ENCODE measurements at places on chromosomes 12 and 14. TPM values are rescaled to one million over a fixed set of nuclear protein-coding genes. Genes with fewer than 3 reads are reported as not detected.
A peak's percentile ranks its signal among the peaks of the same experiment; 100 is the strongest.

Gene TEX22
- total RNA-seq: 0.40 TPM

Gene KRT71
- not detected for total RNA-seq

Gene KCNH3
- 0.12 TPM for total RNA-seq

Gene ACVRL1
- 0.40 TPM for total RNA-seq

Gene GRIN2B
- not detected for total RNA-seq

Gene GPR84
- total RNA-seq: not detected

Gene PRPH
- total RNA-seq: 0.15 TPM

Gene RNASE3
- not detected for total RNA-seq

Gene RPS26
- 320 TPM for total RNA-seq

- DNase-seq: no peak
These were observed 24.0 kb upstream of the KRT78 start for GRCh38 chr12:52872644-52873389.

DNA sequence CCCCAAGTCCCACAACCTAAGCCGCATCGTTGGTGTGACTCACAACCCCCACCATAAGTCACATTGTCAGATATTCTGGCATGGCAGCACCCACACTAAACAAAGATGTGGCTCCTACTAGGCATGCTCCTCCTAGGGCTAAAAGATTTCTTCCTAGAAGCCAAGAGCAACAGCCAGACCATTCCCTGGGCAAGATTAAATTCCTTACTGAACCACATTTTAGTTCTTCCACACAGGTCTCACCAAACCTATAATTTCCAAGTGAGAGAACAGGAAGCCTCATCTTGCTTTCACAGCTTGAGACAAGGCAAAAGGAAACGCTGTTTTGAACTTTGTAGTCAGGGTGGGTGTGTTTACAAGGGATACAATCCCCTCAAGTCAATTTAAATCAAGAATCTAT, 632.8 kb downstream of the DIO2 start:
- no peak for DNase-seq

DNA sequence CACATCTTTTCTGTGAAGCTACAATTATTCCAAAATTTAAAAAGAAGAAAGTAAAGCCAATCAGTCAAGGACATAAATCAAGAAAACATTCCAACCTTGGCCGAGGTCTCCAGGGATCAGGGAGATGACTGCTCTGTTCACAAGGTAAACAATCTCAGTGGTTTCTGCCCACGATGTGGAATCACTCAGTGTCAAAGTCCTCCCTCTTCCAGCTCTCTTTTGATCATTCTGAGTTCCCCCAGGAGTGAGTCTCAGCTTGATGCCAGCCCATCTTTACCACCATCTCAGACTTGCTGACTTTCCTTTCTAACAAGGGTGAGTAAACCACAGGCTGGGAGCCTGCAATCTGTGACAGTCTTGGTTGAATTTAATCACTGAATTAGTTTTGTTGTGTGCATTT, 4.8 kb upstream of the SERPINA9 start:
- no peak for DNase-seq

DNA sequence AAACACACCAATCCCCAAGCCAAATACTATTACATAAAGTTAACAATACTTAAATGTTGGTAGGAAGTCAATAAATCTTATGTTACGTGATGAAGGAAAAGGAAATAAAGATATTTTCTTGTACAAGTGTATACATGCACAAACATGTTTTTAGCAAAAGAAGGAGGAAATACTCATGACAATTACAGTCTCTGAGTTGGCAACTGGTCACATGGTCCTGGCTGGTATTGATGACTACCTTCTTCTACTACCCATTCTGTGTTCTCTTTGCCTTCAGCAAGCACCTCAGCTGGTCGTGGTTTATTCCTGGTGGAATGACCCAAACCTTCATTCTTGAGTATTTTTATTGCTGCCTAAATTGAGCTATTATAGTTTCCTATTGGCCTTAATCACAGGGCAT, 84.8 kb downstream of the PLBD1 start:
- no peak for DNase-seq

DNA sequence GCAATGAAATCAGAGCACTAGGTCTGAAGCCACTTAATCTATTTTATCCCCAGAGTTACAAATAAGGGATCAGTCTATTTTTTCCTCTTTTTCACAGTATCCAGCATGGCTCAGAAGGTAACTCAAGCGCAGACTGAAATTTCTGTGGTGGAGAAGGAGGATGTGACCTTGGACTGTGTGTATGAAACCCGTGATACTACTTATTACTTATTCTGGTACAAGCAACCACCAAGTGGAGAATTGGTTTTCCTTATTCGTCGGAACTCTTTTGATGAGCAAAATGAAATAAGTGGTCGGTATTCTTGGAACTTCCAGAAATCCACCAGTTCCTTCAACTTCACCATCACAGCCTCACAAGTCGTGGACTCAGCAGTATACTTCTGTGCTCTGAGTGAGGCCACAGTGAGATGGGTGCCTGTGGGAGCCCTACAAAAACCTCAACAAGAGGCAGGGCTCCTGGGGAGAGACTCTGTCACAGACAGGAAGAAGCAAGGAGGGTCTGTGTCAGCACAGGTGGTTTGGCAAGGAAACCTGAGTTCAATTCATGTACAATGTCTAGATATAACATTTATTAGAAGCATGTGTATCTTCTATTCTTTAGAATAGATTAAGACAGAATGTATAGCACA, 334.3 kb upstream of the OR4E1 start:
- no peak for DNase-seq

- no peak for DNase-seq
These were observed 15.0 kb downstream of the FNTB start for GRCh38 chr14:65001723-65002122.

DNA sequence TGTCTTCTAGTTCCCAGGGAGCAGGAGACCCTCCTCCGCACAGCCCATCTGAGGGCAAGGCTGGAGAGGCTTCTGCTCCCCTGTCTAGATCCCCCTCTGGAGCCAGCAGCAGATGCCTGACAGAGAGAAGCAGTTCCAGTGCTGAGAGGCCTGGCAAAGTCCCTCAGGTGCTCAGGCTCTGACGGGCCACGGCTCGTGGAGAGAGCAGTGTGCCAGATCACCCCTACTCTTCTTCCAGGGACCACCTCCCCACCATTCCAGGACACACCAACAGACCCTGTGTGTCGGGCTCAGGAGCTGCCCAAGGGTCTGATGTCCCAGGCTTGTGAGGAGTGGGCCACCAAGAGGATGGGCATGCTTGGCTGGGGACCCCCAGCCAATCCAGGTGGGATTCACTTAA, 22.5 kb upstream of the C14orf180 start:
- no peak for DNase-seq

GRCh38 chr12:54560374-54560858, 11.0 kb downstream of the PDE1B start:
- no peak for DNase-seq

GRCh38 chr14:79248771-79249170, 962.5 kb downstream of the DIO2 start:
- no peak for DNase-seq

DNA sequence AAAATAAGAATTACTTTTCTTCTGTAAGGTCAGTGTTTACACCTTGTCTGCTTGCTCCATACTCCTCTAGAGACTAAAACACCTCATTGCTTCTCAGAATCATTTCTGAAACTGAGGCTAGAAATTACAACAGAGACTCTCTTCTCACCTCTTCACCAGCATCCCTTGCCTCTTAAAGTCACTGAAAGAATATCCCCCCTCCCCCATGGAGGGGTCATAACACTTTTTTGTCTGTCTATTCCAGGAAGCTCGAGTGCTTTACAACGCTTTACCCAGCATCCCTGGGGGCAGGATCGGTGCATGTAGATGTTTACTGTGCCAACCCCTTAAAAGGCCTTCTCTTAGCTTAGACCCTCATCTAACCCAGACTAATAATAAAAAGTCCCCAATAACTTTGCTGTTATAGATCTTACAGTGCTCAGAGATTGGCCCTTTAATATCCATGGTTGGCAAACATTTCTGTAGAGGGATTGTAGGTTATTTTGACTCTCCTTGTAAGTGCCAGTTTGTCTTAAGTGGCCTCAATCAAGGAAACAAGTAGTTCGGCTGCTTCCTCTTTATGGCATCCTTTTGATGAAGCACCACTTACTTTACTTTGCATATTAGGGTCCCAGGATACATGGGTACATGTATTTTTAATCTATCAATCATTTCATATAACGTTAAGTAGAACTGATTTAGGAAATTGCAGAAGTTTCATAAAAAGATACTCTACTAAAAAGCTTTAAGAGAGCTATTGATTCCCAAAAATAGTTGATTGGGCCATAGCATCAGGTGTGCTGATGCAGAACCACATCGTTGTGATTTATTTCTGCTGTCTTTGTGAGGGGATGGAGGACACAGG, 29.3 kb downstream of the PRKCH start:
- no peak for DNase-seq

DNA sequence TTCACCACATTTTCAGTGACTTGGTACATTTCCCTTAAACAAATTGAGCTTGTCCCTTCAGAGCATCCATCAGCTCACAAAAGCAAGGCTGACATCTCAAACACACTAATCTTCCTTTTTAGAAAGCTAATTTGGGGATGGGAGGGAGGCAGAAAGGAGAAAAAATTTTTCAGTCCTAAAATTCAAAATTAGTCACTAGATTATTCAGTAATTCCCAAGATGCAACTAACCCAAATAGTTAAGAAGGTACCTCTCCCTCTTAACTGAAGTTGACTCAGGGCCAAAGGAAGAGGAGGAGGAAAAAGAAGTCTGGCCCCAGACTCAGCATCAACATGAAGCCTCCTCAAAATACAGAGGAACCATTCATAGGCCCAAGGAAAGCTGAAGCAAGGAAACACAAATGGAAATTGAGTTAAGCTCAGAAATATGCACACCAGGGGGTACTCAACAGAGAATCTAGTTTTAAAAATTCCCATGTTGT, 21.7 kb downstream of the CBX5 start:
- DNase-seq: no peak

DNA sequence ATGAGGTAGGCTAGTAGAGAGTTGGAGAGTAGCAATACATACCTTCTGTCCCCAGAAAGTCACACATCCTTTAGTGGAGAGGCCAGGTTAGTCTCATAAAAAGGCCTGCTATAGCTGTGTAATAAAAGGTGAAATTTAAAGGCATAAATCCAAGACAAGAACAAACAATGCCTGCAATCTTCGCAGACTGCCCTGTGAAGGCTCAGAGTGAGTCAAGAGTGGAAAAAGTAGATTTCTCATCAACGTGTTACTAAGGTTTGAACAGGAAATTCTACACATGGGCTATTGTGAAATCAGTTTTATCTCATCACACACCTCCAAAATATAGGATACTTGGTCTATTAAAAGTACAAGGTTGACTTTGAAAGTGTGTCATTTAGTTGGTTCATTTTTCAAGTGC, at the start of gene KLRC1:
TSS of gene KLRC1 (minus strand) at position 222 of the 400 bp plus-strand sequence. CDS start 2,221 bp downstream, outside the sequence.
- DNase-seq: peak; percentile 64

DNA sequence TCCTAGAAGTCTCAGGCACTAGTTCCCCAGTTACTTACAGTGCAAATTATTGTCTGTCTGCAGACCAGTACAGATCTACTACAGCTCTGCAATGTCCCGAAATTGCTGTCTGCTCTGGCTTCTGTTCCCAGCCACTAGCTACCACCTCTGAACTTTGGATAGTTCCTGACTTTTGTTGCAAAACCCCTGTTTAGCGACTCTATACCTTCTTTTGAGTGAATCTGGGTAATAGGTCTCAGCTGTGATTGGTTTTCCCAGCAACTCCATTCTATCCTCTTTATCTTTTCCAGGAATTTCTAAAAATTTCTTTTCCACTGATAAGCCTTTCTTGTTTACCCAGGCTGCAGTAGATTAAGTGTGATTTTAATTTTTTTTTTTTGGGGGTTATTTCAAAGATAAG, 16.8 kb downstream of the KCNJ8 start:
- DNase-seq: no peak

GRCh38 chr12:78081590-78082314, 251.1 kb downstream of the NAV3 start:
- DNase-seq: no peak

GRCh38 chr12:106541201-106541600, 41.6 kb upstream of the RFX4 start:
- no peak for DNase-seq

DNA sequence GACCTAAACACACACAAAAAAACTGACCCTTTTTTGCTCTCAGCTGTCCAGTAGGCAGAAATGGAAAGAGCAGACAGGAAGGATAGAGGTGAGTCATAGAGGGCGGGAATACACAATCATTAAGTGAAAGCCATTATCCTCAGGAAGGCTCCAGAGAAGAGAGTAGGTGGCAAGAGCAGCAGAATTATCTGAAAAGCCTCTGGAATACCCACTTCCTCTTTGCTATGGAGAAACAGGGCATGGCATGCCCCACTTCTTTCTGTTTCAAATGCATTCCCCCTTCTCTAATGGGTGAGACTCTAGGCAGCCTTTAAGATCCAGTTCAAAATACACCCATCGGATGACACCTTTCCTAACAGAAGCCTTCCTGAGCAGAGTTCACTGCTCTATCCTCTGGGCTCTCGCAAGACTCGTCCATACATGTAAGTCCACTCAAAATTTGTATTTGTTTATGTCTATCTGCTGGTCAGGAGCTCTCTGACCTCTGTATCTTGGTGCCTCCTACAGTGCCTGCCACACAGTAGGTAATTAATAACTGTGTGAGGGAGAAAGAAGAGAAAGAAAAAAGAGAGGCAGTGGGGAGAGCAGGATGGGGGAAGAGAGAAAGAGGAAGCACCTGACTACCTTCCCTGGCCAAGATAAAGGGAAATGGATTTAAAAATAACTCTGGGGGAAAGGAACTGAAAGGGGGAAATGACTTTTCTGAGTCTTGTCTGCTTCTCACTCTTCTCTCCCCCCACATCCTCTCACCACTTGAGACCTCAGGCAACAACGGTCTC, 8.5 kb downstream of the KLHL33 start:
- DNase-seq: peak; percentile 61

DNA sequence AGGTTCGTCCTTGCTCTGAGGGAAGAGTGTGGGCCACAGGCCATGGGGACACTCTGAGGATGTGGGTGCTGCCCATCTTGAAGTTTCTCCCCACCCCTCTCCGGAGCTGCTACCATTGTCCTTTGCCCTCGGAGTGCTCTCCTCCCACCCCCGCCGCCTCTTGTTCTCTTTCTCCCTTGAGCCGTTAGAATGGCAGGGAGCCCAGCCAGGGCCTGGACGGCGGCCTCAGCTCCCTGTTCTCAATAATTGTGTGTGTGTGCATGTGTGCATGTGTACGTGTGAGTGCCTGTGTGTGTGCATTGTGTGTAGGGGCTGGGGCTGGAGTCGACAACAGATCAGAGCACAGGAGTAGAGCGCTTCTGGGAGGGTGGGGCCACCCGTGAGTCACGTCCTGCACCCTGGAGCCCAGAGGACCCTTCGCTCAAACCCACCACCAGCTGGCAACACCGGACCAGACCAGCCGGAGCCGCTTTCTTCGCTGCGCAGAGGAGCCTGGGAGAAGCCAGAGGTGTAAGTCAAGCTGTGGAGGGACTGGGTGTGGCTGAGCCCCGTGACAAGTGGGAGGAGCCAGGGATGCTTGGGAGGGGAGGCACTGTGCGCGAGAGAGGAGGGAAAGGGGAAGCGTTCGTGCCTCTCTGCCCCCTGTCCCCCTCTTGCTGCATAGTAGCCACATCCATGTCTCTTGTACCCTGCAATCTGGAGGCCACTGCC, 25.9 kb upstream of the KCNA5 start:
- no peak for DNase-seq

DNA sequence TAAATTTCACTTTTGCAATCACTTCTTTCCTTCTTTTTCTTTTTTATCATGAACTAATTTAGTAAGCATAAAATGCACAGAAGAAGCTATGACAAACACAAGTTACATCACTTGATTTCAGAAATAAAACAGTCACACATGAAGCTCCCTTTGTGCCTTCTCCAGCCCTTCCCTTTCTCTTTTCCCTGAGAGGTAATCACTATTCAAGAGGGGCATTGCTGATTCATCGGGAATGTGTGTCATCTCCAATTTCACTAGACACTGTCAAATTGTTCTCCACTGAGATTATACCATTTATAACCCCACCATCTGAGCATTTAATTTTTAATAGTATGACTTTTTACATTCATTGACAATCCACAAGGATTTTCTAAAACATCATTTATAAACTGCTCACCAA, 91.6 kb upstream of the PTPRQ start:
- DNase-seq: peak; percentile 32
